NCI-H1092 (cell line): ENCODE measurements at places on chromosomes 4 and X.

- no peak for DNase-seq
Measured at GRCh38 chrX:84358271-84358670, 144.0 kb downstream of the HDX start.

GRCh38 chr4:184282251-184282713 lies 64.6 kb upstream of the ENPP6 start:
- DNase-seq: peak; percentile 21

GRCh38 chr4:81040012-81040659 lies 9.6 kb downstream of the BMP3 start:
- DNase-seq: peak; percentile 13

- DNase-seq: no peak
Measured at GRCh38 chr4:114383721-114384120, 214.9 kb upstream of the UGT8 start.

DNA sequence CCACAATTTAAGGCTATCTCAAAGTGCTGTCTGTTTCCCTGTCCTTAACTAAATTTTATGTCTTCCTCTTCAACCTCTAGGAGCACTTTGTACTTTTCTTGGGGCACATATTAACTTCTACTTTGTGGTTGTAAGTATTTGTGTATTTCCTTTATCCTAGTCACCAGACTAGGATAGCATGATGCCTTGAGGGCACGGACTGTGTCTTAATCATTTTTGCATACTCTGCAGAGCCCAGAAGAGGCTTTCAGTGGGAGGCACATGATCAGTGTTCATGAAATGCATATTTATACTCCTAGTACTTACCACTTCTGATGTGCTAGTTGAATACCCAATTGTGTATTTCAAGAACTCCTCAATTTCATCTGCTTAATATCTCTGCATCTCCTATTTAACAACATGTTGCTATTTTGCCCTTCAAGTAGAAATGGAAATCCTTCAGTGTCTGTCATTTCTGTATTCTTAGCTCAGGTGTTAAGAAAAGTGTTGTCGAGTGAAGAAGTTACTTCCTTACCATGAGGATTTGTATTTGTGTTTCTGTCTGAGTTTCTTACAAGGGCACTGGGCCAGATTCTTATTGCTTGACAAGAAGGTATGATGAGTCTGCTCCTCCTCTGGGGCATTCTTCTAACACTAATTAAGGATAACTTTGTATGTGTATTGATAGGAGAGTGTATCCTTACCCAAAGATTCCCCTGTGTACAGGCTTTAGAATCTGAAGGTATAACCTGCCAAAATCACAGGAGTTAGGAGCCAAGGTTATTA lies 28.3 kb upstream of the PGRMC2 start:
- no peak for DNase-seq

- DNase-seq: no peak
Measured at GRCh38 chrX:10240918-10241317, 84.1 kb downstream of the CLCN4 start.

DNA sequence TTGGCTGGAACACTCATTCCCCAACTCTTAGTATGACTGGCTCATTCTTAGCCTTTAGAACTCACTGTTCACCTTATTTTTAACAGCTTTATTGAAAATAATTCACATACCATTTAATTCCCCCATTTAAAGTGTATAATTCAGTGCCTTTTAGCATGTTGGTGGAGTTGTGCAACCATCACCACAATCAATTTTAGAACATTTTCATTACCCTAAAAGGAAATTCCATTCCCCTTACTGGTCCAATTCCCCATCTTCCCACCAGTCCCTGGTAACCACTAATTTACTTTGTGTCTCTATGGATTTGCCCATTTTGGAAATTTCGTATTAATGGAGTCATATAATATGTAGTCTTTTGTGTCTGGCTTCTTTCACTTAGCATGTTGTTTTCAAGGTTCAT lies 19.7 kb downstream of the NHSL2 start:
- no peak for DNase-seq

- DNase-seq: no peak
Measured at GRCh38 chr4:118968005-118968404, 79.4 kb downstream of the SYNPO2 start.

GRCh38 chr4:87239821-87240220 lies 19.4 kb upstream of the KLHL8 start:
- DNase-seq: no peak

GRCh38 chrX:69238114-69238886 lies 73.0 kb upstream of the PJA1 start:
- peak; percentile 84 for DNase-seq

GRCh38 chr4:177191586-177191985 lies 118.1 kb upstream of the NEIL3 start:
- DNase-seq: no peak

GRCh38 chrX:39688576-39689375 lies 409.0 kb downstream of the BCOR start:
- DNase-seq: peak; percentile 78

- no peak for DNase-seq
Measured at GRCh38 chr4:150746156-150746555, 164.2 kb downstream of the MAB21L2 start.

DNA sequence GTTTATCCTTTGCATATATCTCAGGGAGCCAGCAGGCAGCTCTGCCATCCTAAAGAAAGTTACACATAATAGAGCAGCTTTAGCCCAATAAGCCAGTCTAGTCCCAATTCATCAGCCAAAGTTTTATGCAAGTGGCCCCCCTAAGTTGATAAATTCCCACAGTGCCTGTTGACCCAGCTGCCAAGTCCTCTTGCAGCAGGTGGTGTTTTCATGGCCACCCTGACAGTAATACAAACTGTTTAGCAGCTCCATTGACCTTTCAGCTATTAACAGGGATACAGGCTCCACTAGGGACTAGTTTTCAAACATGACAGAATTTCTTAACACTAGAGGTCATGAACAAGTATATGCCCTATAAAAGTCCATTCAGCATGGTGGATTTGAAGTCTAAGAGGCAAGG lies 77.5 kb downstream of the HHIP start:
- no peak for DNase-seq

DNA sequence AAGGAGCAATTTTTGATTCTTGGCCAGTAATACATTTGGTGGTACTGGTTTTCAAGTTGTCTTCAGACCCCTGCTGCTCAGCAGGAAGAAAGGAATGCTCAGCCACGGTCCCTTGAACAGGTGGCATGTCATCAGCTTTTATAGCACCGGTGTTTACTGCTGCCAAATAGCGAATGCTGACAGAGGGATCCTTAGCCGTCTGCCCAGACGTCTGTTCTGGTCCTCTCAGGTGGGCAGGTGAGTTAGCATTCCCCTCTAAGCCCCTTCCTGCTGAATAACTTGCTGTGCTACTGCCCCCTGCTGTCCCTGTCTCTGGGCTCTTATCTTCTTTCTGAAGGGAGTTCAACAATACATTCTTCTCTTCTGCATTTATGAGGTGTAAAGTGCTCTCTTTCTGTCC lies 28.4 kb downstream of the BOD1L1 start:
- no peak for DNase-seq

DNA sequence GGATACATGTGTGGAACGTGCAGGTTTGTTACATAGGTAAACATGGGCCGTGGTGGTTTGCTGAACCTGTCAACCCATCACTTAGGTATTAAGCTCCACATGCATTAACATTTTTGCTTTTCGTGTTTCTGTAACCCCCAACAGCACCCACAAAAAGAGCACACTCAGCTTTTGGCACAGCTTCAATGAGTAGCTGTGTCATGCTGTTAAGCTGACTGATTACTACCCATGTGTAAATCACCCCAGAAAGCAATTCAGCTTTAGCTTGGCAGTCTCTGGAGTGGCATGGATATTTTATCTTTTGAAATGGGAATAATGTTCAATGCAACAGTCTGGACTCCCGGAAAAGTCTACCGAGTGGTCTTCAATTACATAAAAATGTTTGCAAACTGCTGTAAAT lies 734.3 kb downstream of the STIM2 start:
- DNase-seq: no peak

GRCh38 chrX:148577741-148578140 lies 77.3 kb downstream of the AFF2 start:
- DNase-seq: no peak

DNA sequence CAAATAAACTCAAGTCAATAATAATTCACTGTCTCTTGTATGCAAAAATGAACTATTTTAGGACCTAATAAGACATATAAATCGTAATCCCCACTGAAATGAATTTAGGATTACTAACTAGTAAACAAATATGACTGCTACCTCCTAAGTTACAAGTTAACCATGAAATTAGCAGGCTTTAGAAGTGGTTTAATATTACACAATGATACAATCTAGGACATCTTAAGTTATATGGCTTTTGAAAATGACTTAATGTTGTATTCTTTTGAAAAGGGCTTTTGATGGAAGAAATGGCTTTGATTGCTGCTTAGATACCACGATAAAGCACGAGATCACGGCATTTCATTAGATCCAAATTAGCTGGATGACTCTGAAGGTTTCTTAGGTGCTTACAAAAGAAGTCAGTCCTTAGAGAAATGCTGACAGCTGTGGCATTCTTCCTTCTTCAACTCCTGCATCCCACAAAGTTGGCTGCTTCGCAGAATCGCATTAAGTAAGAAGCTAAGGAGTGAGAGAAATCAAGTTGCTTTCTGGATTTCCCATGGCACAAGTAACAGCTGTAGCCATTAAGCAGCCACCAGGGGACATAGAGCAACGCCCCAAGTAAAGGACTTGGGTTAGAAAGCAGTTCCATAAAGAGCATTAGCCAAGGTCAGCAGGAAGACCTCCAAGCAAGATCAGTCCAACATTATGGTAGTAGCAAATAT lies 6.9 kb downstream of the SLC10A7 start:
- DNase-seq: no peak
